CD4-positive, CD25-positive, alpha-beta regulatory T cell (primary cell): ENCODE measurements at places on chromosomes 4 and X. TPM values are rescaled to one million over a fixed set of nuclear protein-coding genes. Genes with fewer than 3 reads are reported as not detected.
A peak's percentile ranks its signal among the peaks of the same experiment; 100 is the strongest.

DNA sequence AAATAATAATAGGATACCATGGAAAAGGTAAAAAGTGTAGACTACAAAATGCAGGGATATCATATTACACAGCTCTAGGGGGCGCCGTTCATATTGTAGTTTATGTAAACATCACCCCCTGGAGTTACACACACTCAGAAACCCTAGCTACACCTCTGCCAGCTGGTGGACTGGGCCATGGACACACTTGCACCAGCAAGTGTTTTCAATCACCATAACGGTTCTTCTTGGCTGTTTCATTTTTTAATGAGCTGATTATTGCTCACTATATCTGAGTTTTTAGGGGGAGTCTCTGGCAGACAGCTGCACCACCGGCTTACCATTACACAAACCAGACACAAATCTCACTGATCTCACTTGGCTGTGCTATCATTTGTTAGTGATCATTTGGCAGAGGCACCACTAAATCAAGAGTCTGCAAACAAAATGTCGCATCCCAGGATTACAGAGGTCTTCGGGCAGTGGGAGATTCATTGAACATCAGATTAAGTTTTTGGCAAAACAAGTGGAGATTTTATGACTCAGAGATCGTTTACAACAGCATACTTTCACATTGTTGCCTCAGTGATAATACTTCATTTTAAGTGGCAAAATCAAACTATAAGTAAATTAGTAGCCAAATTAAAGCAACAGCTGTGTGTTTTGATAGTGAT is 185.7 kb downstream of the UNC5C start:
- H3K36me3 ChIP-seq: no peaks in the 10 kb centered on the region
- no peak overlapping the region for H3K27ac ChIP-seq
- DNase-seq: peak; percentile 8
- H3K27me3 ChIP-seq: no peaks in the 10 kb centered on the region
- H3K4me3 ChIP-seq: no peak overlapping the region

GRCh38 chr4:123653236-123653635 is 256.6 kb downstream of the SPRY1 start:
- DNase-seq: no peak
- no peak overlapping the region for H3K27ac ChIP-seq
- no peaks in the 10 kb centered on the region for H3K36me3 ChIP-seq
- no peaks in the 10 kb centered on the region for H3K4me1 ChIP-seq

The ENOPH1 gene
- 26.7 TPM for total RNA-seq

The UGT2B10 gene
- not detected for total RNA-seq

The HTR2C gene
- not detected for total RNA-seq

DNA sequence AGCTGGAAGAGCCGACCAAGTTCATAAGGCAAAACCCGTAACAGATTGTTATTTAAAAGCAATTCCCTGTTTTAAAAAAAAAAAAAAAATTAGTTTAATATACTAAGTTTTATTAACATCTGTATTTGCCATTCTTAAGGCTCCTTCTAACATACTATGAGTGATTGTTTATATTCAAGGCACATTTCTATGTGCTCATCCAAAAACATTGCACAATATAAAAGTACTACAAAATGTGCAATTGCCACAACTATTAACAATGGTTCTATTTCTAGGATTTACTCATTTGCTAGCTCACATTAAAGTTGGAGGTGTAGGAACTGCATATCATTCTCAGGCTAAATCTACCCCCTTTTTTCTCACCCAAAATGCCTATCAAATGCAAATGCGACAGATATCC is 46.1 kb downstream of the CNOT6L start:
- no peak overlapping the region for H3K4me3 ChIP-seq
- H3K4me1 ChIP-seq: peaks cover 12% of the 10 kb centered on the region
- no peak for DNase-seq
- H3K36me3 ChIP-seq: peaks cover 71% of the 10 kb centered on the region

DNA sequence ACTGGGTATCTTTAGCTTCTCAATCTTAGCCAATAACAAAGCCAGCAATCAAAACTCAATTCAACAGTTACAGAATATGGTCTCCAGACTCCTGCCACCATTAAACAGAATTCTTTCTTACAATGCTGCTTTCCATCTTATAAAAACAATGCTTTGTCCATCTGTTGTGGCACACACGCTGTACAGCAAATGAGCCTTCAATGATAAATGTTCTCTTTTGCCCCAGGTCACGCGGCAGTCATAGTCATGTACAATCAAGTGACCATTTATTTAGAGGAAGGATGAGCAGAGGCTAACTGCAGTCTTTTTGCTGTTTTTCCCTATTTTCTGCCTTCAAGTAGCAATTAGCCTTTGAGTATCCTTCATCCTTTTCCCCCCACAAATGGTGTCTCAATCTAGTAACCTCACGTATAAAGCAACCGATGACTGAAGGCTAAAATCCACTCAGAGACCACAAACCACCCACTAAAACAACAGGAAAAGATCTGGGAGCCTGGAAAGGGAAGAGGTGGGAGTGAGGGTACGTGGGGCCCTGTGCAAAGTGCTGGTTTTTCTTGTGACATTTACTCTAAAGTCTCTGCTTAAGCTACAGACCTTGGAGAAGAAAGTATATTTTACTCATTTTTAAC is 24.4 kb downstream of the TRIM2 start:
- H3K27ac ChIP-seq: no peak overlapping the region
- H3K4me3 ChIP-seq: no peak overlapping the region
- H3K27me3 ChIP-seq: peaks cover 12% of the 10 kb centered on the region
- no peak for DNase-seq
- no peaks in the 10 kb centered on the region for H3K36me3 ChIP-seq

GRCh38 chr4:88219099-88219498 is 60.7 kb upstream of the ABCG2 start:
- no peaks in the 10 kb centered on the region for H3K36me3 ChIP-seq
- no peaks in the 10 kb centered on the region for H3K27me3 ChIP-seq
- H3K4me3 ChIP-seq: no peak overlapping the region
- no peaks in the 10 kb centered on the region for H3K4me1 ChIP-seq

- H3K36me3 ChIP-seq: peaks cover 41% of the 10 kb centered on the region
- no peak for DNase-seq
- H3K4me3 ChIP-seq: peak overlapping the region; percentile 87
- peaks cover 56% of the 10 kb centered on the region for H3K4me1 ChIP-seq
- no peaks in the 10 kb centered on the region for H3K27me3 ChIP-seq
Measured at GRCh38 chr4:6705646-6706045, 4.0 kb downstream of the MRFAP1L1 start.
